ENCODE measurements at places on chromosomes 2 and 18.
A peak's percentile ranks its signal among the peaks of the same experiment; 100 is the strongest.

GRCh38 chr2:216687646-216688045, 7.7 kb downstream of the IGFBP5 start:
- DNase-seq = no peak

- peak; percentile 77 for DNase-seq
Observed at GRCh38 chr2:73291093-73291460, 2.3 kb downstream of the EGR4 start.

- no peak for DNase-seq
Observed at GRCh38 chr2:28662044-28662443, 89.6 kb upstream of the PPP1CB start.

GRCh38 chr18:63017076-63017475, 301.7 kb downstream of the PHLPP1 start:
- no peak for DNase-seq

DNA sequence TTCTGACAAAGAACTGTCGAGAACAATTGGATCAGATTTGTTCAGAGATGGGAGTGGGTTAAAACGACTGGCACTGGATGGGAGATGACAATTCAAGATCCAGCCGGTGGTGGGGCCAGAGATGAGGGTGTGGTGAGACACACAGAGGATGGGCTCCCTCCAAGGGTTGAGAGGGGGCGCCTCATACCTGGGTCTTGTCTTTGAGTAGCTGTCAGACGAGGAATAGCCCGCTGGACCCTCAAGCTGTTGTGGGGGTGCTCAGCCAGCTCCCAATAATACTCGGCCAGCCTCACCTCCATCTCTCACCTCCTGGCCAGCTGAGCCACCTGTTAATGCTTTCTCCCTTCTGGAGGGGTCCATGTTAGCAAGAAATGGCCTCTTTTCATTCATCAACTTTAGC, 14.0 kb downstream of the INPP5D start:
- DNase-seq = no peak

- no peak for DNase-seq
Observed at GRCh38 chr2:154836632-154837031, 138.1 kb downstream of the KCNJ3 start.

GRCh38 chr18:32688821-32689220, 84.0 kb downstream of the KLHL14 start:
- DNase-seq = no peak

GRCh38 chr2:233443511-233444183, 89.4 kb downstream of the DGKD start:
- DNase-seq = peak; percentile 85

DNA sequence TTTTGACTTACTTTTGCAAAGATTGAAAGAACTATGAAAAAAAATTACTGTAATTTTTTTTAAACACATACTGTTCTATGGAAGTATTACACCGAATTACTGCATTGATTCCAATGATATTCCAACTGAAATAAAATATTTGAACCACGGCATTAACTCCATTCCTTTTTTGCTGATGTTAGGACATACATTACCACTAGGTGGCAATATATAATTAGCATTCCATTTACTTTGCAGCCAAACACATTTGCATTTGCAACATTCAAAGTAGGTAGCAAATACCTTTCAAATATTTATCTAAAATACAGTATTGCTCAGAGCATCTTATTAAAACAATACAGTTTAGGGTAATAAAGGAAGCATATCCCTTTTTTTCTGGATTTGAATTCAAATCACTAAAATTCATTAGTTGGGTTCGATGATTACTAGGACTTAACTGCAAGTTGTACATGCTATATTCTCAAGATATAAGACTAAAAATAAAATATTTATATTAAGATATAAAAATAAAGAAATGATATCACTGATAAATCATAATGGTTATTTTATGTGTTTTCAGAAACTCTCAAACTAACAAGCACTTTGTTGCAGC, 31.3 kb downstream of the LANCL1 start:
- no peak for DNase-seq

DNA sequence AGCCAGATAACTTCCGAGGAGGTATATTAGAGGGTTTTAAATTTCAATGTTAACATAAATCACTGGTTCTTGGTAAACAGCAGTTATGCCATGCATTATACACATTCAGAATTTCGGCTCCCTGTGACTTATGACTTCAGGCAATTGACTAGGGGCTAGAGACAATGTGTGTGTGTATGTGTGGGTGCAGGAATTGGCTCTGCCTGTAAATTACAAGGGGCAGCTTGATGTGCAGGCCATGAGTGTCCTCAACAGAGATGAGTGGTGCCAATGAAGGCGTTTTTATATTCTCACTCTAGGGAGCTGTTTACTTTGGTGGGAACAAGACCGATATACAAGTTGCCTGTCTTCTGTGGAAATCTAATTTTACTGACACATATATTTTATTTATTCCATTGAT, 161.6 kb downstream of the CSRNP3 start:
- no peak for DNase-seq

- DNase-seq = no peak
Observed at GRCh38 chr2:175981551-175981950, 20.5 kb downstream of the LNPK start.

DNA sequence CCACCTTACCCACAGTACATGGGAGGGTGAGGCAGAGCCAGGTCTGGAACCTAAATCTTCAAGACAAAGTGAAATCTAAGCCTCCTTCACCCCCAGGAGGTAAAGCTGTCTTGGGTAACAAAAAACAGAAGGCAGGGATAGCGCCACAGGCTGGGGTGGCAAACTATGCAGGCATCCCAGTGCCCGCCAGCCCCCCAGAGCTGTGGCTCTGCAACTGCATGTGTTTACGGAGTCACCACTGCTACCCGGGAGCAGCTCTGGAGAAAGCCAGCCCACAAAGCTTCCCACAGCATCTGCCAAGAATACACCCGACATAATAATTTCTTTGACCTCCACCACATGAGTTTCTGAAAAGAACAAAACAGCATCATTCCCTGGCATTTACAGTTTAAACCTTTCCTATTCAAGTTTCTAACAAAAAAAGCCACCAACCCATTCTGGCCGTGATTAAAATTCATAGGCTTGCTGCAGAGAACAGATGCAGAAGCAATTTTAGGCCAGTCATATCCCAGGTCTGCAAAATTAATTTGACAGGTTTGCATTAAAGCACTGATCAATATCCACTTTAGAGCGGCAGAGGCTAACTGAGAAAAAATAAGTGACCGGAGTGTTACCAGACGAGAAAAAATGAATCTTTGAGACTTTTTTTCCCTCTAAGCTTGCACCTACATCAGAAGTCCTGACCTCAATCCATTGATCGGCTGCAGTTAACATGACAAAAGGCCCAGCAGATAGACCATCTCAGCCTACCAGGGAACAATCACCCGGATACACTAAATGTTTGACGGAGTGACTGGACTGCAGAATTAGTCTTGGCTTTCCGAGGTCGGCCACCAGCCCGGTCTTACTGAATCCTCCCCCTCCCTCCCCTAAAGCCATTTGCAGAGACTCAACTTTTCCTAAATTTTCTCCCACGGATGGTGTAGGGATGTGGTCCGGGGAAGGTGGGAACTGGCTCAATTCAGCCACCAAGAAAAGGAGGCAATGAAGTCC, 309.6 kb upstream of the SKOR2 start:
- DNase-seq = no peak

GRCh38 chr2:208092093-208092832, 32.1 kb downstream of the CRYGD start:
- no peak for DNase-seq

- no peak for DNase-seq
Observed at GRCh38 chr2:102391565-102391964, 31.4 kb upstream of the IL18RAP start.

- DNase-seq = no peak
Observed at GRCh38 chr2:128549094-128549493, 230.4 kb upstream of the HS6ST1 start.

DNA sequence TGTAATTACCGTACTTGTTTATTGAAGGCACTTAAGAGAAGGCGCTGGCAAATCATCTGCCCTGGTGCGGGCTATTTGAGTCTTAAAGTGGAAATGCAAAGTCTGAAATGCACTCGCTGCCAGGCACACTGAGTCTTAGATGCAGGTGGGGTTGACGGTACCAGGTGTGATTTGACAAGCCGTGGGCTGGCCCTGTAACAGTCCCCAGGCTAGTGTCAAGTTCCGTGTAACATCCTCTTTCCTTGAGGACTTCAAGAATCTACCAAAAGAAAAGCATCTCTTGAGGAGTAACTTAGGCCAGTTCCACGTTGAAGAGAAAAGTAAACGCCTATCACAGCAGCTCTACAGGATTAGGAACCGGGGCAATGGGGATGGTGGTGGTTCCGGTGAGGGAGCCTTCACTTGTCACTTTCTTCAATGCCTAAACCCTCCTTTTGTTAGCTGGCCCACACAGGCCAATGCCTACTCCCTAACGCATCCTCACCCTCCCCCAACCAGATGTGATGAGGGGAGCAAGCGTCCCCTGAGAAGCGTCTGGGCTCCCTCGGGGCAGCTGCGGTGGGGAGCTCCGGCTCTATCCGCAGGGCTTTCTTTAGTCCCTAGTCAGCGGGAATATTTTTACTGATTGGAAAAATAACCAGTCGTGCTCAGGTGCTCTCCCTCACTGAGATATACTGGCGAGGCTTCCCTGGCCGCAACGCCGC, 1.5 kb upstream of the UGP2 start:
- DNase-seq = peak; percentile 55

DNA sequence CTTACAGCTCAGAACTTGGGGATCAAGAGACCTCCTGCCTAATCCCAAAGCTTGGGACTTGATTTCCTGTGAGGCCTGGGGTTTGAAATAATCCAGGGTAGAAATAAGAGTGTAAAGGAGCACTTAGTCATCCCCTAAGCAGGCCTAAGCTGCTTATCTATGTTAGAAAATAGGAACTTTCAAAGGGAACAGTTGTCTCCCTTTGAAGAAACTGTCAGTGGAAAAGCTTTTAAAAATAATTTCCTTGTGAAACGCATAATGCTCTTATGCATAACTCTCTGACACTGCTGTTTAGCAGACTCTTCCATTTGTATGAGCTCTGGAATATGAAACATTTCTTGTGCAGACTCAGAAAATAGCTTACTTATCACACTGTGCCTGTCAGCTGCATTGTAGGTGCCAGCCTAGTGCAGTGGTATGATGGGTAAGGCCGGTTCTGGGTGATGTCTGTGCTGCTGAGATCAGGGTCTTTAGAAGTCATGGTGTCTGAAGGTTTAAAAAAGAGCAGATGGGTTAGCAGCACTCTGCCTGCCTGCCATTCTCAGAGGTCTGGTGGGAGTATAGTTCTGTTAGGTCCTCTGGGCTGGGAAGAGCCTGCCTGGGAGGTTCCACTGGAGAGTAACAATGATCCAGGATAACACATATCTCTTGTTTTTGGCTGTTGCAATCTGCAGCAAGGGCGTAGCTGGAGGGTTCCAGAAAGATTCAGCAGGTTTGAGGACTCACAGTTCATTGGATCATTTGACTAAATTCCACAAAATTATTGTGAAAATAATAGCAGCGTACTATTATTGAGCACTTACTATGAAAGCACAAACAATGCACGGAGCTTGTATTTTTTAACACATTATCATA, 283.2 kb upstream of the MEX3C start:
- DNase-seq = no peak

GRCh38 chr2:43462866-43463641, 132.8 kb downstream of the THADA start:
- DNase-seq = no peak

DNA sequence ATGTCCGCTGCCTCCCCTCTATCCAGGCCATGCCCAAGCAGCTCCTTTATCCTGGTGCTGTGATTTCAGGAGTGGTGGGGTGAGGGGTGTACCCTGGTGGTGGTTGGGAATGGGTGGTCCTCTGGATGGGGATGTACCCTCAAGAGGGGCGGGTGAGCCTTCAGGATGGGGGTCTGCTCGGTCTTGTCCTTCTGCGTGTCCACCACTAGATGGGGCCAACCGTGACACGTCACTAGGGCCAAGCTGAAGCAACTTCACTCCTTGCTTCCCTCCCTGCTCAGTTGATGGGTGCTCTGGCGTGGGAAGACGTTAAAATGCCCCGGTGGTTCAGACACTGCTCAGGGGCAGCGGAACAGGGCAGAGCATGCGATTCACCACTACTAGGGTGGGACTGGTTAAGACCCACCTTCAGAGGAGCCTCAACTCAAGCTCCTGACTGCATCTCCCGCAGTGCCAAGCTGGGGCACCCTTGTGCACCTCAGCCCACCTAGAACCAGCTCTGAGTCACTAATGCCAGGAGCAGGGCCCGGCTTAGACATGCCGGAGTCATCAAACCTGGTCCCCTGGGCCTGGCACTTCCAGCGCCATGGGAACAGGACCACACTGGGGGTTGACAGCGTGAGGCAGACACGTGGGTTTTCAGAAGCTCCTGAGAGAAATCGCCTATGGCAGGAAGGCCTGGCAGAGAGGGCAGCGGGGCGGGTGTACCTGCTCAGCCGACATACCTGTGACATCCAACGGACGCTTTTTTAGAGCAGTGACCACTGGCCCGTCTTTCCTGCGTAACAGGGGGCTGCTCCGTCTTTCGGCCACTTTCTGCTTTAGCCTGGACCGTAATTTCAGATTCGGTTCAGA, 256.7 kb downstream of the HDAC4 start:
- DNase-seq = no peak

DNA sequence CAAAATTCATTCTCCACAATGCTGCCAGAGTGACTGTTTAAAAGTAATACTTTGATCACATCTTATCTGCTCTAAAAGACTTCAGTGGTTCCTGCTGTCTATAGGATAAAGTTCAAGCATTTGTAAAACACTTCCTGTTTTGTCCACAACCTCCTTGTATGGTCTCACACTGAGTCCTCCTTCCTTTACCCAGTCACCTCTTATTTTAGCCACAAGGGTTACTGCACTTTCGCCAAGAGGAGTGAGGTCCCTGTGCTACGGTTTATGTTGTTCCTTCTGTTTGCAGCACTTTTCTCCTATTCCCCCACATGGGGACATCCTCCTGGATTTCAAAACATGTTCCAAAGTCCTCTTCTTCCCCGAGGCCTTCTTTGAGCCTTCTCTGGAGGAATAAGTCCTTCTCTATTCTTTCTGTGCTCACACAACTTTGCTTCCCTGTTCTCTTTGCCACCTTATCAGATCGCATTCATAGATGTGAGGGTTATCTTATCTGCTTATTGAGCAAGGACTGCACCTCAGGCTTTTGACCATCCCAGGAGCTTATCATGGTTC, 112.2 kb upstream of the NABP1 start:
- no peak for DNase-seq

- DNase-seq = no peak
Observed at GRCh38 chr2:67451086-67451832, 54.1 kb downstream of the ETAA1 start.

- DNase-seq = peak; percentile 69
Observed at GRCh38 chr18:21179590-21180220, 62.3 kb upstream of the GREB1L start.

- DNase-seq = no peak
Observed at GRCh38 chr2:120828829-120829632, 93.4 kb downstream of the GLI2 start.

GRCh38 chr2:28011322-28011737, 120.8 kb downstream of the BABAM2 start:
- no peak for DNase-seq

GRCh38 chr2:240816584-240817495, 3.2 kb downstream of the KIF1A start:
- no peak for DNase-seq

DNA sequence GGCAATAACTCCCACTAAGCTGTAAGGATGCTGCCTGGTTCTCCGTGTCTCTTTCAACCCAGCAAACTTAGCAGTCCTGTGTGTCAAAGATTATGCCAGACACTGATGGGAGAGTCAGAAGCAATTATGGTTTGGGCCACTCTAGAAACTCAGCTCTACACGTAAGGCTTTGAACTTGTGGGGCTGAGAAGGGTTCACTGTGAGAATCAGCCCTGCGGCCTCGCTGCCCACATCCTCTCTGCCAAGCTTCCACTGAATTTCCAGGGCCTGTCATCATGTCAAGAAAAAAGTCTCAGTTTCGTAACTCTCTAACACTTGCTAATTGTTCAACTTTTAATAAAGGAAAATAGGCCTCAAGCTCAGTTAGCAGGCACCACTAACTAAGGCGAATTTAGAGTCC, 308.8 kb upstream of the LYPD1 start:
- DNase-seq = no peak

Measured in stimulated activated effector memory CD8-positive, alpha-beta T cell treated with anti-CD3 and anti-CD28 coated beads, Interleukin-12 subunit alpha, Interleukin-12 subunit beta, amount 100 ng/mL, for 72 hours (primary cell).